ENCODE measurements at places on chromosomes 2 and 18. TPM values are rescaled to one million over a fixed set of nuclear protein-coding genes. Genes with fewer than 3 reads are reported as not detected.

The IL36A gene
- total RNA-seq, result not detected

The CTLA4 gene
- not detected for total RNA-seq

The RAX gene
- not detected for total RNA-seq

The GPR39 gene
- total RNA-seq, result 5.0 TPM

The MGAT5 gene
- 70.3 TPM for total RNA-seq

The TCF23 gene
- total RNA-seq, result not detected

The APCDD1 gene
- total RNA-seq, result 10.3 TPM

The CHRNA1 gene
- total RNA-seq, result not detected

The SH2D6 gene
- 0.47 TPM for total RNA-seq

The SCG2 gene
- total RNA-seq, result 52.9 TPM

The DUSP11 gene
- 32.3 TPM for total RNA-seq

The CNTNAP5 gene
- total RNA-seq, result 41.0 TPM

The REG3G gene
- not detected for total RNA-seq

The SNORC gene
- 1.6 TPM for total RNA-seq

The FASTKD1 gene
- total RNA-seq, result 81.6 TPM

The CCBE1 gene
- 44.6 TPM for total RNA-seq

The CCNT2 gene
- 106 TPM for total RNA-seq

The ONECUT2 gene
- 0.78 TPM for total RNA-seq

Measured in occipital lobe (tissue), 3 donors.